T47D (cell line): ENCODE measurements at places on chromosomes 7 and 10.

GRCh38 chr10:56895306-56895705, 534.2 kb upstream of the ZWINT start:
- DNase-seq, result no peak

DNA sequence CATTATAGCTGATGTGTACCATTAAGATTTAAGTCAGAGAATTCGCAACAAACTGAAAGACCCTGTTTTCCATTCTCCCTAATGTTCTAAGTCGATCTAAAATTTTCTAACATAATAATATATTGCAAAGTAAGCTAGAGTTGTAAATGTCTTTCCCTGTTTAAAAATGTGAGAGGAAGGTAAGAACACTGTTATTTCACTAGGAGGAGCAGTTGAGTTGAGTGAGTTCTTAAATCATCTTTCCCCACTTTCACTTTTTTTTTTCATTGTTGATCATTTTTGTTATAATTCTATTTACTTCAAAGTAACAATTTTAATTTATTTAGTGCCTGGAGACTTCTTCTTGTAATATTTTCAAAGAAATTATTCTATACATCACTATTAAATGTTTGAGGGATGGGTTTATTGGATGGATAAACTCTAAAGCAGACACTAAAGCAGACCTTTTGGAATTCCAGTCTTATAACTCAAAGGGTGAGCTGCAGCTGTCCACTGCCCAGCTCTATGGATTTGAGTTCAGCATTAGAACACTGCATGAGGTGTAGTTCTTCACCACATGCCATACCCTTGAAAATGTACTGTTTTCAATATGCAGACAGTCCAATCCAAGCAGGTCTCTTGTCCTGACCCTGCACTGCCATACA, 181.3 kb upstream of the FZD1 start:
- no peak for DNase-seq

GRCh38 chr7:64888901-64889685, 14.0 kb upstream of the ZNF273 start:
- DNase-seq, result peak; percentile 42

- no peak for DNase-seq
Measured at GRCh38 chr10:72030762-72031543, 57.4 kb downstream of the SPOCK2 start.

- no peak for DNase-seq
Measured at GRCh38 chr7:141242568-141242967, 168.7 kb downstream of the TMEM178B start.

GRCh38 chr7:51543801-51544553, 227.4 kb upstream of the COBL start:
- DNase-seq, result no peak

- DNase-seq, result no peak
Measured at GRCh38 chr7:27239387-27240014, 3.1 kb upstream of the EVX1 start.

- no peak for DNase-seq
Measured at GRCh38 chr7:33237036-33237435, 107.7 kb downstream of the BBS9 start.

DNA sequence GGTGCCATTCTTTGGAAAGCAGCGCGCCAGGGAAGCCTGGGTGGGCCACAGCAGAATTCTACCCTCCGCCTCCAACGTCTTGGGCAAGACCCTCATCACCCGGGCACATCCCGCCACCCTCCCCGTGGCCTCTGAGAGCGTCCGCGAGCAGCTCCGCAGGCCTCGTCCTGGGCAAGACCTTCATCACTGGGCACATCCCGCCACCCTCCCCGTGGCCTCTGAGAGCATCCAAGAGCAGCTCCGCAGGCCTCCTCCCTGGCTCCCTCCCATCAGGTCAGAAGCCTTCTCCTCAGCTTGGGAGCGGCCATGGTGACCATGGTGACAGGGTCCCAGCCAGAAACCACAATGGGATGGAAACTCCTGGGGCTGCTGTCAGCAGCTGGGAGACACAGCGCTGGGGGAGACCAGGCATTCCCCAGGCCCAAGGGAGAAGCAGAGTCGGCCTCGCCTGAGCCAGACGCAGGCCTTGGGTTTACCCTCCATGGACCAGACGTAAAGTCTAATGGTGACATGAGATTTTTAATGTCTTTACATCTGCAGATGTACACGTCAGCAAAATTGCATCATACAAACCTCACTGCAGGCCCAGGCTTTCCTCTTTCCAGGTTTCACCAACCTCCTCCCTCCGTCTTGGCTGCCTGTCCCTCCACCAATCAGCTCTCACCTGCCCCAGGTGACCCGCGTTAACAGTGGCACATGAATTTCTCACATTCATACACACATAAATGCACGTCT, 55.1 kb upstream of the PPP2R2D start:
- no peak for DNase-seq

- DNase-seq, result no peak
Measured at GRCh38 chr10:78476844-78477243, 443.2 kb downstream of the RPS24 start.

DNA sequence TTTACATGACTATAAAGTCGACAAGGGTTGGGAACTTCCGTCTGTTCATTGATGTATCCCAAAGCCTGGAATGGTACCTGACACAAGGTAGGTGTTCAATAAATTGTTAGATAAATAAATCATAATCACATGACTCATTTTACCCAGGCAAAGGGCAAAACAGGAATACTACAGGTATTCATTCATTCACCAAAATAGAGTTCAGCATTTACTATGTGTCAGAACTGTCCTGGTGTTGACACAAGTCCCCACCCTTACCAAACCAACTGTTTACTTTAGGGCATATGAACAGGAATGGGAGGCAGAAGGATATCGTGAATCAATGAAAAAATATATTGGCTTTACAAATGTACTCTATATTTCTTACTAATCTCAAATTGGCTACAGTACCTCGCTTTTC, 666 bp upstream of the YAE1 start:
- no peak for DNase-seq

- DNase-seq, result no peak
Measured at GRCh38 chr7:39553436-39553835, 12.8 kb upstream of the YAE1 start.

- no peak for DNase-seq
Measured at GRCh38 chr7:53311205-53311604, 275.8 kb downstream of the POM121L12 start.

- DNase-seq, result no peak
Measured at GRCh38 chr7:17326378-17326777, 27.9 kb downstream of the AHR start.

GRCh38 chr10:113165673-113166072, 215.6 kb downstream of the TCF7L2 start:
- DNase-seq, result no peak
